ENCODE measurements at places on chromosomes 3 and 15. TPM values are rescaled to one million over a fixed set of nuclear protein-coding genes. Genes with fewer than 3 reads are reported as not detected.
A peak's percentile ranks its signal among the peaks of the same experiment; 100 is the strongest.

DNA sequence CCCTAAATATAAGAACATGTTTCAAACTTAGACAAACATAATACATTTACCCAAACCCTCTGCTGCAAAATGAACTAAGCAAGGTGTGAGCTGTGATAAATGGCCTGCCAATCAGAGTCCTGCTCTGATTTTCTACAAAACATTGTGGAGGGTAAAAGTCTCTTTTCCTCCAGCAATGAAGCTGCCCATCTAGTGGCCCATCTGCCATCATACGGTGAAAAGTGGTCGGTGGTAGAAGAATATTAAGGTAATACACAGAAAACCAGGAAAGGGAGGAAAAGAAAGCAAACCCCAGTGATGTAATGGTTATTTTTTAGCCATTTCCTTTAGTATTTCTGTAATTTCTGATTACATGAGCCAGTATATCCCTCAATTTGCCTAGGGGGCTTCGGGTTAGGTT is 838.1 kb downstream of the TBL1XR1 start:
- DNase-seq, result peak; percentile 44

GRCh38 chr15:81296186-81296585 is 27.8 kb downstream of the STARD5 start:
- no peak for DNase-seq

DNA sequence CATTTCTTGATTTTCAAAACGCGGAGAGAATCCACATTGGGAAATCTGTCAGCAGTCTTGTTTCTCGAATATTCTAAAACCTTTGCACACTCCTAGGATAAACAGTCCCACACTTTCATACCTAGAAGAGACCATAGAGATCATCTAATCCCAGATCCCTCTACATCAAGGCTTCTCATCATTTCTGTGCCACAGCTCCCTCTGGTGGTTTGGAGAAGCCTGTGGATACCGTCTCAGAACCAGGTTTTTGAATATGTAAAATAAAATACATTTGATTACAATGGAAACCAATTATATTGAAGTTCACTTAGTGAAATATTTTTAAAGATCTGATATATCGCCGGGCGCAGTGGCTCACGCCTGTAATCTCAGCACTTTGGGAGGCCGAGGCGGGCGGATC is 211.9 kb upstream of the GOLGA6L4 start:
- peak; percentile 56 for DNase-seq

GRCh38 chr3:31268868-31269267 is 263.9 kb upstream of the STT3B start:
- no peak for DNase-seq

CD96 gene
- total RNA-seq, result not detected

GRCh38 chr3:171347301-171348039 is 112.7 kb downstream of the TNIK start:
- no peak for DNase-seq

DNA sequence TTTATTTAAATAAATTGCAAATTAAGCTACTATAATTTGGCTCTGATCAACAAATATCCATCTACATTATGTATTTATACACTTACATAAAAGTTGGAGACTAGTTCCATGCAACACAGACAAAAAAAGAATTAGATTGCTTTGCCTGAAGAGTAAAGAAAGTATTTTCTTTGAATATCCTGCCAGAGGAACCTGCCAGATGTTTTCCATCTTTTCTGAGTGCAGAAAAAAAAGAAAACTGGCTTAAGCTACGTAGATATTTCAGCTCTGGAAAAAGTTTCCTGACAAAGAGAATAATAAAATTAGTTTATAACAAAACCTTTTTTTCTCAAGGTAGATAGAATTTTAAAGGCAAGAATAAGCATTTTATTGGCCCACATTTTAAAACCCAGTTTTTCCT is 607.5 kb upstream of the NAALADL2 start:
- no peak for DNase-seq

MEIS2 gene
- 0.67 TPM for total RNA-seq

- no peak for DNase-seq
Measured at GRCh38 chr3:174438501-174439145, 420.5 kb upstream of the NAALADL2 start.

IL12A gene
- total RNA-seq, result 1.1 TPM

- DNase-seq, result no peak
Measured at GRCh38 chr15:66765478-66766281, 63.6 kb downstream of the SMAD6 start.

SEMA3F gene
- total RNA-seq, result 44.5 TPM

DNA sequence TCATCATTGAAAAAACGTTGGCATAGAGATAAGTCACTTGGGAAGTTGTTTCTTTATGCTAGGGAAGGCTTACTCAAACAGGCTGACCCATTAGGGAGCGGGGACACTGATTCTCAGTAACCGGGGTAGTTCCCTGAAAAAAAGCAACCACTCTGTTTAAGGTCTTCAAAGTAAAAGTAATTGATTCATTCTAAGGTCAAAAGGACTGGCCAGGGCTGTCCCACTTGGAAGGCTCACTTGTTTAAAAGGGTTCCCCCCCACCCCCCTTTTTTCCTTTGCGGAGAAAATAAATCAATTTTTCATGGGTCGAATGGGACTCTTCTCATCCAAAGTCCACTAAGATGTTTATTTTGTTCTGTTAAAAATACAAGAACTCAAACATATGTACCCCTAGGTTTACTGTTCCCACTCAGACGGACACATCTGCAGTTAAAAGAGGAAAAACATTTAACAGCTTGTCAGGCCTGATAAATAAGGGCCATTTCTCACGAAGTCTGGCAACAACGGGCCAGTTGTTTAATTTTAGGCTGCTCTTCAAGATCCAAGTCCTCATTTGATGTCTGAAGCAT is 53.0 kb downstream of the ARHGEF3 start:
- no peak for DNase-seq

ITPKA gene
- total RNA-seq, result 0.07 TPM

CCDC39 gene
- total RNA-seq, result not detected

ZDHHC19 gene
- 1.8 TPM for total RNA-seq

DNA sequence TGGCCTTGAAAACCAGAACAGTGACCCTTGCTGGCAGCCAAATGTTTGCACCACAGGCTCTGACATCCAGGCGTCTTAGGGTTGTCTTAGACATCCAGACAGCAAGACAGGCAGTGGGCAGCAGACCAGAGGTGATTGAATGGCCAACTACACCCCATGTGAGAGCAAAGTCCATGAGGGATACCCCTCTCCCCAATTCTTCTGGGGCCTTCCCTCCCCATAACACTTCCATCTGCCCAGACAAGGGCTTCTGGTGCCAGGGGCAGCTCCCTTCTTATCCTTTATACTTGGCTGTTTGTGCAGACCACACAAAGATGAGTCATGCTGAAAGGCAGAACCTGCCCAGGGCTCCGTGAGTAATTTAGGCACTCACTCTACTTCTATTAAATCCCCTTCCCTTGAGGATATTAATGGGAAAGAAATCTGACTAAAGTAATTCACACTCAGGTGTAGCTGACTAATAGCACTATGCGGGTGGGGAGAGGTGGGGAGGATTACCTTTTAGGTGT is 257.9 kb downstream of the UACA start:
- DNase-seq, result no peak

- DNase-seq, result peak; percentile 17
Measured at GRCh38 chr3:98733812-98734281, 29.3 kb upstream of the ST3GAL6 start.

CKMT1A gene
- total RNA-seq, result 26.1 TPM

DNA sequence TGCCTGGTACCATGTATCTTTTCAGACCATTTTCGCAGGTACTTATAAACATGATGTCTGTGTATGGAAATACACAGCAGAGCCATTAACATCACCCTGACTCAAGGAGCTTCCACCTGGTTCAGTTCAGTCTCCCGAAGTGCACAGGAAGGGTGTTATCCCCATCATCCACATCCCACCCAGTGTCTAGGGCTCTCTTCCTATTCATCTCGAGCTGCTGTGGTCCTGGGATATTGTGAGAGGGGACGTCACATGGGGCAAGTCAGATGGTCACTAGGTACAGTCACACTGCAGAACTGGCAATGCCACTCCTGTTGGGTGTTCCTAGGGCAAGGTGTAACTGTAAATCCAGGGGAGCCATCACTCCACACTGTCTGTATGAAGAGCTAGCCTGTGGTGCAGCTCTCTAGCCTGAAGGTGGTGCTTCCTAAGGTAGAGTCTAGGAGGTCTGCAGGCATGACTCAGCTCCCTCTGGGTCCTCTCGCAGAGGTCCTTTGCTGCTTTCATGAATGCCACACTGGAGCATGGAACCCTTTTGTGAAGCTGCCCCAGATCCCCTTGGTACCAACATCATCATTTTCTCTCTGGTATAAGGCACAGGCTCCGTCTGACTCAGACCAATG is 13.9 kb downstream of the ISLR2 start:
- peak; percentile 55 for DNase-seq

DNA sequence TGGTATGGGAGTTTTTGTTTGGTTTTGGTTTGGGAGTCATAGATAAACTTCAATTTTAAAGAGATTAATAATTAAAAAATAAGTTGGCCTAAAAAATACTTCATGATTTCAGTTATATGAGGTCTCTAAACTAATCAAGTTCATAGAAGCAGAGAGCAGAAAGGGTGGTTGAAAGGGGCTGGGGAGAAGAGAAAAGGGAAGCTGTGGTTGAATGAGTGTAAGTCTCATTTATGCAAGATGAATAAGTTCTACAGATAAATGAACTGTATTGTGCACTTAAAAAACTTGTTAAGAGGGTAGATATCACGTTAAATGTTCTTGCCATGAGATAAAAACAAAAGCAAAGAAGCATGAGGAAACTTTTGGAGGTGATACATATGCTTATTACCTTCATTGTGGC is 188.7 kb downstream of the NSUN3 start:
- DNase-seq, result no peak

NDUFB5 gene
- total RNA-seq, result 172 TPM

GATM gene
- 23.8 TPM for total RNA-seq

GPR87 gene
- total RNA-seq, result not detected

DNA sequence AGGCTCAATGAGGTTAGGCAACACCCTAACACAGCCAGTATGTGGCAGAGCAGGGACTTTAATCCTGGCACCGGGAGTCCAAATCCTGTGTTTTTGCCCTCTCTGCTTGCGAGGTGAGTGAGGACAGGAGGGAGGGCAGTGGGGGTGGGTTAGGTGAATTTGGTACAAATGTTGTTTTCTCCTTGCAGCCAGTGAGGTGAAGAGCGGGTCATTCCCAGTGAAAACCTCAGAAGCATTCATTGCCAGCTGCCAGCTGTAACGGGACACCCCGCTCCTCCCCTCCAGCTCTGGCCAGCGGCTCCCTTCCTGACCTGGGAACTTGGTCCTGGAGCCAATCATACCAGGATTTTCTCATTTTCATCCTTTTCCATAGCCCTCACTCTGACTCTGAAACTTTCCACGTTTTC is 45.7 kb upstream of the RAB6B start:
- DNase-seq, result peak; percentile 70

Data from H7 (cell line).